ENCODE measurements at places on chromosomes 7 and 10. TPM values are rescaled to one million over a fixed set of nuclear protein-coding genes. Genes with fewer than 3 reads are reported as not detected.

Gene LGI1
- 0.12 TPM for total RNA-seq

Gene PAX4
- total RNA-seq = not detected

Gene PNLIPRP3
- not detected for total RNA-seq

Gene GRID2IP
- not detected for total RNA-seq

Gene CYP3A5
- total RNA-seq = not detected

Gene KAZALD1
- total RNA-seq = 78.5 TPM

Measured in aortic smooth muscle cell (primary cell).